Natural killer cell treated with Interleukin-12 subunit alpha and Interleukin-12 subunit beta and Interleukin-15 and Interleukin-18, amount 100 ng/mL, for 72 hours (primary cell): ENCODE measurements at places on chromosomes 3 and 15. TPM values are rescaled to one million over a fixed set of nuclear protein-coding genes. Genes with fewer than 3 reads are reported as not detected.

DNA sequence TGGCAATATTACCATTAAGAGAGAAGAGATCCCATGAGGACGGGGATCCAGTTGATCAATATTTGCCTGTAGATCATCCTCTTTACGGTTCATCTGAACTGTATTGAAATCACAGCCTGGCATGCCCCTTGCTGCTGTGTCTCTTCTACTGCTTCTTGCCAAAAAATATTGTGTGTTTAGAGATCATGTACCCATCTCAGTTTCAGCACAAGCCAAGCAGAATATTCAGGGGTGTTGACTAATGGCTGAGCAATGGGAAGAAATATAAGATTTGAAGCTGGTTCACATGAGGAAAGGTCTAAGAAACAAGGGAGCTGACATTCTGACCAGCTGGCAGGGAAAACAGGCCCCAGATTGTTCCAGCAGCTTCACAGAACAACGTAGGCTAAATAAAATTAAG, 21.3 kb downstream of the ATP13A5 start:
- DNase-seq: no peak
- no peak overlapping the region for H3K27ac ChIP-seq
- no peaks in the 10 kb centered on the region for H3K4me1 ChIP-seq
- no peaks in the 10 kb centered on the region for H3K36me3 ChIP-seq
- peaks cover 4% of the 10 kb centered on the region for H3K27me3 ChIP-seq

DNA sequence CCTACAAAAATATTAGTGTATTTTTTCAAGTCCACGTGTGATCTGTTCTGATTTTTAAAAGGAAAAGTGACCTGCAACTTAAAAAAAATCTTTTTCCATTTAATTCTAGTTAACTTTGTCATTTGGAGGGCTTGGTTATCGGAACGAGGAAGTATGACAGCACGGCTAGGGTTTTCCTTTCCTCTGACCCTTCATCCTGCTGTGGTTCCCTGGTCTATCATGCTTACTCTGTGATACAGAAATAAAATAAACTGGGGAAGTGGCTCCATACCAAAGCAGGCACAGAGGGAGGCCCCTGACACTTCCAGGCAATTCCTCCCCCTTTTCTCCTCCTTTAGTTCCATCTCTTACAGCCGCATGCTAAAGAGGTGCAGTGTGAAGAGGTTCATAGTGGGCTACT, 491.3 kb downstream of the EDEM1 start:
- no peaks in the 10 kb centered on the region for H3K4me1 ChIP-seq
- H3K27me3 ChIP-seq: peaks cover 2% of the 10 kb centered on the region
- no peak for DNase-seq

DNA sequence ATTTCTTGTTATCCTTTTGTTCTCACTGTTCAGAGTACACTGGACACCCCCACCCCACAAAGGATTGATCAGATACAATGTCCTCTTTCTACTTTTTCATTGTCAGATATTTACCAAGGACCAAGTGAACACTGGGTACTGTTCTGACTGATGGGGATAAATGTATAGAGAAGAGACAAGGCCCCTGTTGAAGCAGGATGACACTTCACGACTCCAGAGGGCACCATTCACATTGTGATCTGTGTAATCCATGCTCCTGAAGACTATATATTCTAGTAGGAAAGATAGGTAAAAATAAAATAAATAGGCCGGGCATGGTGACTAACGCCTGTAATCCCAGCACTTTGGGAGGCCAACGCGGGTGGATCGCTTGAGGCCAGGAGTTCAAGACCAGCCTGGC, 7.2 kb upstream of the CRYGS start:
- H3K36me3 ChIP-seq: peaks cover 26% of the 10 kb centered on the region
- no peak overlapping the region for H3K27ac ChIP-seq
- no peak for DNase-seq
- H3K27me3 ChIP-seq: no peaks in the 10 kb centered on the region
- no peaks in the 10 kb centered on the region for H3K4me1 ChIP-seq

GRCh38 chr3:98978068-98978811, 76.7 kb upstream of the DCBLD2 start:
- DNase-seq: no peak
- no peak overlapping the region for H3K27ac ChIP-seq
- no peaks in the 10 kb centered on the region for H3K27me3 ChIP-seq
- no peaks in the 10 kb centered on the region for H3K36me3 ChIP-seq

P2RY14 gene
- 2.1 TPM for total RNA-seq

ICE2 gene
- 79.4 TPM for total RNA-seq

GRCh38 chr3:55341502-55342031, 145.5 kb downstream of the WNT5A start:
- H3K27ac ChIP-seq: no peak overlapping the region
- no peak overlapping the region for H3K4me3 ChIP-seq
- H3K27me3 ChIP-seq: no peaks in the 10 kb centered on the region
- no peaks in the 10 kb centered on the region for H3K4me1 ChIP-seq
- DNase-seq: no peak

DNA sequence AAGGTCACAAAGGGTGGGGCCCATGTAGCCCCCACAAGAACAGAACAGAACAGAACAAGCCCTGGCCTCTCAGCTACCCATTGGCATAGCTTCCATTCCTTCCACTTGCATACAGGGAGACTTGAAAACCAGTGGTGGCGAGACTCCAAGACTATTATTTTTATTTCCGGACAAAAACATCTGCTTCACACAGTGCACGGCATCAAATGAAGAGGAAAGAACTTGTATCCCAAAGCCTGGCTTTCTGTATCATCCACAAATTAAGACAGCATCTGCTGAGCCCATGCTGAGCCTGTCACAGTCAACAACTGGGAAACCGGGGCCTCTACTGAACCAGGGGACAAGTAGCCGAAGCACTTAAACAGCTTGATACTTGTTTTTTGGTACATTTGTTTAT, 56.0 kb downstream of the CLEC3B start:
- H3K27ac ChIP-seq: no peak overlapping the region
- no peaks in the 10 kb centered on the region for H3K4me1 ChIP-seq
- H3K36me3 ChIP-seq: no peaks in the 10 kb centered on the region
- peaks cover 4% of the 10 kb centered on the region for H3K27me3 ChIP-seq
- H3K4me3 ChIP-seq: no peak overlapping the region

DNA sequence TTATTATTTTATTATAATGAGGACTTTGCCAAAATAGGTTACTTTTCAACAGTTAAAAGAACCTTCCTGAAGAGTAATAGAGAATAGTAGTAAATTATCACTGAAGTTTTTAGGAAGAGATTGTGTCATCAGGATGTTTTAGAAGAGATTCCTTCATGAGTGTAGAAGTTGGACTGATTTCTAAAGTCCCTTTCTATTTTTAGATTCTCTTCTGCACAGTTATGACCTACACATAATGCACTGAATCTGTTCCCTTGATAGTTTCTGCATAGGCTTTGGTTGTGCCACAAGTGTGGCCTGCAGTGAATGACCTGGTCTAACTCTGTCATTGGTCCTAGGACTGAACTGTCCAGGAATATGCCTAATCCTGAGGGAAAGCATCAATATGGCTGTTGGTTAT, 23.9 kb downstream of the SLC35A5 start:
- no peak overlapping the region for H3K27ac ChIP-seq
- no peak overlapping the region for H3K4me3 ChIP-seq
- no peaks in the 10 kb centered on the region for H3K27me3 ChIP-seq
- H3K4me1 ChIP-seq: peaks cover 4% of the 10 kb centered on the region
- no peak for DNase-seq
- peaks cover 13% of the 10 kb centered on the region for H3K36me3 ChIP-seq

GRCh38 chr3:131221731-131222130, 159.8 kb upstream of the NUDT16 start:
- no peaks in the 10 kb centered on the region for H3K36me3 ChIP-seq
- no peak for DNase-seq
- H3K4me3 ChIP-seq: no peak overlapping the region

- no peak overlapping the region for H3K4me3 ChIP-seq
- H3K27me3 ChIP-seq: peaks cover 25% of the 10 kb centered on the region
- DNase-seq: no peak
Observed at GRCh38 chr3:127172781-127173515, 20.0 kb upstream of the PRR23E start.

FBLN2 gene
- not detected for total RNA-seq

BCL2A1 gene
- 17.3 TPM for total RNA-seq

DNA sequence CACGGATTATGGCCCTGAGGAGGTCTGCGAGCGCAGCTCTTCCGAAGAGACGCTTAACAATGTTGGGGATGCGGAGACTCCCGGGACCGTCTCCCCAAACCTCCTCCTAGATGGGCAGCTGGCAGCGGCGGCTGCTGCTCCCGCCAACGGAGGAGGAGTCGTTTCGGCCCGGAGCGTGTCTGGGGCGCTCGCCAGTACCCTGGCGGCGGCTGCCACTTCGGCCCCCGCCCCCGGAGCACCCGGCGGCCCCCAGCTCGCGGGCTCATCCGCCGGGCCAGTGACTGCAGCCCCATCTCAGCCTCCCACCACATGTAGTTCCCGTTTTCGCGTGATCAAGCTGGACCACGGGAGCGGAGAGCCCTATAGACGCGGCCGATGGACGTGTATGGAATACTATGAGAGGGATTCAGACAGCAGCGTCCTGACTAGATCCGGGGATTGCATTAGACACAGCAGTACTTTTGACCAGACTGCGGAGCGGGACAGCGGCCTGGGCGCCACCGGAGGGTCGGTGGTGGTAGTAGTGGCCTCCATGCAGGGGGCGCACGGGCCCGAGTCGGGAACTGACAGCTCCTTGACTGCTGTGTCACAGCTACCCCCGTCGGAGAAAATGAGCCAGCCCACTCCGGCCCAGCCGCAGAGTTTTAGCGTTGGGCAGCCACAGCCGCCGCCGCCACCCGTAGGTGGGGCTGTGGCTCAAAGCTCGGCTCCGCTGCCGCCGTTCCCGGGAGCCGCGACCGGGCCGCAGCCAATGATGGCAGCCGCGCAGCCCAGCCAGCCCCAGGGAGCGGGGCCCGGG, 1.6 kb downstream of the TSC22D2 start:
- peak; percentile 82 for DNase-seq
- H3K27me3 ChIP-seq: no peaks in the 10 kb centered on the region
- H3K27ac ChIP-seq: peak overlapping the region; percentile 83

- peak; percentile 25 for DNase-seq
- no peaks in the 10 kb centered on the region for H3K4me1 ChIP-seq
- H3K27me3 ChIP-seq: peaks cover 5% of the 10 kb centered on the region
- H3K4me3 ChIP-seq: no peak overlapping the region
Observed at GRCh38 chr15:68404056-68404798, 27.7 kb downstream of the ITGA11 start.

DNA sequence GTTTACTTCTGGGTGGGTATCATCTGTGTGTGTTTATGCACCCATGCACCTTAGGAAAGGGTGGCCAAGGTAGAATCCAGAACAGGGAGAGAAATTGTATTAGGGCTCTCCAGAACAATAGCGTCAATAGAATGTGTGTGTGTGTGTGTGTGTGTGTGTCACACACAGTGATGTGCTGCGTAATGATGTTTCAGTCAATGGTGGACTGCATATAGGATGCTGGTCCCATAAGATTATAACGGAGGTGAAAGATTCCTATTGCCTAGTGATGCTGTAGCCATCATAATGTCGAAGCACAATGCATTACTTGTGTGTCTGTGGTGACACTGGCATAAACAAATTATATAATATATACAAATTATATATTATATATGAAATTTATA, 69.3 kb upstream of the PRR23C start:
- H3K4me1 ChIP-seq: no peaks in the 10 kb centered on the region
- no peaks in the 10 kb centered on the region for H3K27me3 ChIP-seq
- H3K27ac ChIP-seq: no peak overlapping the region
- H3K36me3 ChIP-seq: no peaks in the 10 kb centered on the region
